NCI-H1694 (cell line): ENCODE measurements at places on chromosomes 3 and 15.

DNA sequence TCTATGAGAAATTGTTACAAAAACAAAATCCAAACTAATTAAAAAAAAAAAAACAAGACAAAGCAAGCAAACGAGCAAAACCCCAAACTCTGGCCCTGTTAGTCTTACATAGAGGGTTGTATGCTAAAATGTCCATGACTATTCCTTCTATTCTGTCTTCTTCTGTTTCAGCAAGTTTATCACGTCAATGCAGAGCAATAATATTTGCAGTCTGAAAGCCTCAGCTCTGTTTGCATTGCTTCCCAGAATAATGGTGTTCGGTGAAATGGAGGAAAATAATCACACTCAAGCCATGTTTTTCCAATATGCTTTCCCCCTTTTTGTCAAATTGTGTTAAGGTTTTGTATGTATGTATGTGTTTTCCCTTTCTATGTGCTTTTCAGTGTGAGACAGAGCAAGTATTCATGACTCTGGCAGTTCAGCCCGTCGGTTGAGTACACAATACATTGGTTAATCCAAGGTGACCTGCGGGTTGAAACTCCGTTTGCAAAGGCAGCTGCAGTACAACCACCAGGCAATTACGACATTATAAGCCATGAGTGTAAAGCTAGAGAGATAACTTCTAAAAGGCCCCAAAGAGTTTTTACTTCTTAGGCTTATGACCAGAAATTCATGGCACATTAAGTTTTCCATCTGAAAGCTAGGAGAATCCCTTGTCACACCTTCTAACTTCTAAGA is 34.9 kb upstream of the MAGI1 start:
- no peak for DNase-seq

DNA sequence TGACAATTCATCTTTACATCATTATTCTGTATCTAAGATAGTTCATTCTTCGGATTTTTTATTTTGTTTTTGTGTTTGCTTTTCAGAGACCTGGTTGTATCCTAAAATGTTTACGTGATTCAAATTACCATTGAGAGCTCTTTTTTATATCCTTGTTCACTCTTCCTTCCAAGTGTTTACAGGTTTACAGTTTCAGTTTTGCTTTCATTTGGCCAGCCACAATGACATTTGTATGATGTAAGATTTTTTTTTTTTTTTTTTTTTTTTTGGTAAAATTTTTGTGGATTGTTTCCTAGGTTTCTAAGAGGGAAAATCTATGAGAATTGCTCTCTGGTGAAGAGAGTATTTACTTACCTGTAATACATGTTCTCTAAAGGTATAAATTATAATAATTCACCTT is 55.0 kb downstream of the SETD5 start:
- no peak for DNase-seq

DNA sequence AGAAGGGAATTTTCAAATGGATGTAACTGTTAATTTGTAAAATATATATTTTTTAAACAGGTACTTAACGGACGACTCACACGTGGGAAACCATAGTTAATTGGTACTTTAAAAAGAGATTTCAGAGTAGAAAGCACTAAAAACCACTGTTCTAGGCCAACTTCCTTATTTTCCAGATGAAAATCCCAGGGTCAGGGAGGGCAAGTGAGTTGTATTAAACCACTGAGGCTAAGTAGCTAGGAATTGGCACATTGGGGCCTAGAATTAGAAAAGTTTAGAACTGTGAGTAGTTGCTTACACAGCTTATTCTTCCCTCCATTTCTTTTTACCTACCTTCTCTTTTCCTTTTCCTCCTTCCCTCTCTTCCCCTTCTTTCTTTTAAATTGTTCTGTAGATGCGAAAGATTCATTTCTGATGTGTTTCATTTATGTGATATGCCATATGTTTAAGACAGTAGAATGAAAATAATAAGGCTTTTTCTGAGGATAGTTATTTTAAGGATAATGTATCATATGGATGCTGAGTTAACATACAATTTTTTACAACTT is 4.1 kb upstream of the UTS2B start:
- DNase-seq: no peak

- no peak for DNase-seq
Measured at GRCh38 chr3:127253491-127253890, 34.4 kb downstream of the PRR20G start.

DNA sequence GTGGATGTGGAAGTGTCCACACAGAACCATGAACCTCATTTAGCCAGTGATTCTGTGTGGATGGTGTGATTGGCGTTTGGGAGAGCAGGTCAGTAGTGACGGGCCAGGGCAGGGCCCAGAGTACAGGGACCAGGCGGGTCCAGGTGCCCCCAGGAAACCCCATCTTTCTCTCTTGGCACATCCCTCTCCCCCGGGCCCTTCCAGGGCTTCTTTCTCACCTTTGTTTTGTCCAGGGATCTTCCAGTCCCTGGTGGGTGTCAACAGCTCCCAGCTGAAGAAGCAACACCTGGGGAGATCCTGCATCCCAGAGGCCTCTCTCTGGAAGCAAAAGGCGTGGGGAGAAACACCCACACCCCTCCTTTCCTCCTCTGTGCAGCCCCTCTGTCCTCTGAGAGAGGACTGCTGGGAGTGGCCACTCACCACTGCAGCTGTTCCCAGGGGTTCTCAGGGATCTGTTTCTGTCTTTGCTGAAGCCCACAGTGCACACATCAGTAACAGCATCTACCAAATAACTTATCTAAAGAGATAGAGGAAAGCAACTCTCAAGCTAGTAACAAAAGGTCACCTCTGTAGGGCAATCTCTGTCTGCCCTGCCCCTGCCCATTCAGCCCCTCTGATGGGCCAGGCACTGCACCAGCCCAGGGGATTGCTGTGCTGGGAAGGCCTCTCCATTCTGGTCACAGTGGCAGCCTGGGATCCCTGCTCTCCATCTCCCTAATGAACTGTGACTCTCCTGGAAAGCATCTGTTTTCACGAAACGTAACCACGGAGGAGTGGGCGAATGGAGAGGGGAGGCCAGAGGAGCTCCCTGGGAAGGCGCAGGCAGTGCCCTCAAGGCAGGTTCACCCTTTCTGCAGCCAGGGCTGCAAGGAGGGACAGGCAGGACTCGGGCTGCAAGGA is 98.3 kb upstream of the ALDH1A3 start:
- DNase-seq: no peak

GRCh38 chr3:12675115-12675810 is 11.3 kb upstream of the RAF1 start:
- no peak for DNase-seq

- DNase-seq: no peak
Measured at GRCh38 chr15:91219206-91219605, 119.1 kb downstream of the SV2B start.

DNA sequence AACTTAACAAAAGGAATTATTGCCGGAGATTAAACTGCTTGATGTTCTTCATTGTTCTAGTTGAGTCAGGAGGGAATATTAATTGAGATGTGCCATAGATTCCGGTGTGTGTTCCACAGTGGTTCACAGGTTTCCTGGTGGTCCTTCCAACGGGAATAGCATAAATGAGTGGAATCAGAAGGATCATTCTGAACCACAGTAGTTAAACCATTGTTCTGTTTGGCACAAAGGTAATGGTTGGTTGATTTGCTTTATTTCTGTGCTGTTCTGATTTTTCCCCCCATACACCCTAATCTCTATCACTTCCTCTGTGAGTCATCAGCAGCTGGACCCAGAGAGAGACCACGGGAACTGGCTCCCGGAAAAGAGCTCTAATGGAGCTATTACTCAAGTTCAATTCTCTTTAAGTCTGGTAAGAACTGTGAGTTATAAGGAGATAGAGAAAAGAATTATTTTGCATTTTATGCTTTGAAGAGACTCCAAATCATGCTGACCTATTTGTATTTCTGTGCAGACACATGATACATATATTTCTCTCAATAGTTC is 627.2 kb downstream of the ZIC1 start:
- no peak for DNase-seq

DNA sequence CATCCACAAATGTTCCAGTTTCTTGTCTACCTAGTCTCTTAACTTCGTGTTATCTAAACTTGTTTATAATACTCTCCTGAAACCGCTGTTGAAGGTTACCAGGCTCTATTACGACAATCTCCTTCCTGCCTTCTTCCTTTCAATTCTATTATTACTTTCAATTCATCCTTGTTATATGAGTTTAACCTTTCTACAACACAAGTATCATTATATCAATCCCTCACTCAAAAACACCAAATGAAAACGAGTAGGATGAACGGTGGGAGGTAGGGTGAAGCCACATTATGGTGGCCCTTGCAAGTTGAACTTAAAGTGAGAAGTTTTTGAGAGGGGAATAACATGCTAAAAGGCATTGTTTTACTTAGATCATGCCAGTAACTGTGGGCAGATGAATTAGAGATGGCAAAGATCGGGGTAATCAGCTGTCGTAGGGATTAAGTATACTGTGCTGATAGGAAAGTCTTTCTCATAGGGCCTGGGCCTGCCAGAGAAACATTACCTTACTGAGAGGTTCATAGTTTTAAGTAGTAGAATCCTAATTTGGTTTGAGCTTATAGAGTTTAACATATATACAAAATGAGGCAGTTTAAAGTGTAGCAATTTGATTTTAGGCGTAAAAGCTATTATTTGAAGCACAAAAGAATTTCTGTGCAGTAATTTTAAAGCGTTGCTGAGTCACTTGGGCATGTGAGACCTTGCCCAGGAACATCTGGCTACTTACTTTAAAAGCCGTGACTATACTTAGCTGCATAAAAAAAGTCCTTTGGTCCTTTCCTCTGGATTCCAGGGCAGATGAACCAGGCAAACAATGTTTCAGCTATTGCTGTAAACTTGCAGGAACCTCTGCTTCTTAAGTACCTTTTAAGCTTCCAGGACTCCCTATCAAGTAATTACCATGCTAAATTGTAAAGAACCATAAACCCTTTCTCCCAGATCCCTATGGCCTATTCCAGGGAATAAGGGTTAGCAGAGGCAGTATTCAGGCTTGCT is 3.3 kb upstream of the CEP97 start:
- no peak for DNase-seq

DNA sequence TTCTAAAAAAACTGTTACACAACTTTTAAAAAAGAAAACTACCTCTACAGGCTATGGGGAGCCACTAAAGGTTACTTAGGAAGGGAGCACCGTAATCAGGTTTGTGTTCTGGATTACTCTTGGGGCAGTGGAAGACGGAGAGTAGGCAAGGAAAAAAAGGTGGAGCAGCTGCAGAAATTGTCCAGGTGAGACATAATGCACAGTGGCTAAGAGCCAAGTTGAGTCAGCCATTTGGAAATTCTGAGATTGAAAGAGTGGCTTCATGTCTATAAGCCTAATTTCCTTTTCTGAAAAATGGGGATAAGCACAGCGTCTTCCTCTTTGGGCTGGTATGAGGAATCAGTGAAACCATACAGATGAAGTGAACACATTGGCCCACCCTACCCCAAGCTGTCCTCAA is 195.2 kb downstream of the CADPS start:
- no peak for DNase-seq

- no peak for DNase-seq
Measured at GRCh38 chr3:94612631-94613030, 549.8 kb downstream of the NSUN3 start.

DNA sequence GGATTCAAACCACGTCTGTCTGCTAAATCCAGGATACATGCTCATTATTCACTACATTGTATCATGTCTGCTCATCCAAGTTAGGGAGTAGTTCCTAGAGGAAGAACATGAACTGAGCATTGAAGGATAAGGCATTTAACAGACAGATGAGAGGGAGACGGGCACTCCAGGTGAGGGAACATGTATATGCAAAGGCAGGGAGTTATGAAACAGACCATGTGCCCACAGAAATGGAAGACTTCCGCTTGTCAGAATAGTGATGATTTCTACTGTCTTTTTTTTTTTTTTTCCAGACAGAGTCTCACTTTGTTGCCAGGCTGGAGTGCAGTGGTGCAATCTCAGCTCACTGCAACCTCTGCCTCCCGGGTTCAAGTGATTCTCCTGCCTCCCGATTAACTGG is 5.0 kb upstream of the NDUFAF1 start:
- DNase-seq: no peak

GRCh38 chr15:43889042-43889441 is 62.2 kb downstream of the WDR76 start:
- no peak for DNase-seq

DNA sequence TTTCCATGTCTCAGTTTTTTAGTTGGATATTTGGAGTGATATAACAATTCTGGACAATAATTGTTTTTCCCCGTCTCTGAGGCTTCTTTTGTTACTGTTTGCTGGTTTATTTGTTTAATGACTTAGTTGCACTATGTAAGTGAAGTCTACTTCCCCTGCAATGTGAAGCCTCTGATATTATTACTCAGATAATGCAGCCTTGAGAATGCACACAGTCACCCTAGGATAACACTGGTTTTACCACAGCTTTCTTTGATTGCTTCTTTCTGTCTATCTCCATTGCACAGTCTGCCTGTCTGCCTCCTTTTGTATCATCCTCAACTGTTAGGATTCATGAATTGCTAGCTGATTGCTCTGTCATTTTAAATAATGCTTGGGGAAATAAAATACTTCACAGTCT is 208.7 kb upstream of the ROBO1 start:
- DNase-seq: no peak

GRCh38 chr3:140850210-140850955 is 91.3 kb upstream of the SLC25A36 start:
- DNase-seq: no peak

DNA sequence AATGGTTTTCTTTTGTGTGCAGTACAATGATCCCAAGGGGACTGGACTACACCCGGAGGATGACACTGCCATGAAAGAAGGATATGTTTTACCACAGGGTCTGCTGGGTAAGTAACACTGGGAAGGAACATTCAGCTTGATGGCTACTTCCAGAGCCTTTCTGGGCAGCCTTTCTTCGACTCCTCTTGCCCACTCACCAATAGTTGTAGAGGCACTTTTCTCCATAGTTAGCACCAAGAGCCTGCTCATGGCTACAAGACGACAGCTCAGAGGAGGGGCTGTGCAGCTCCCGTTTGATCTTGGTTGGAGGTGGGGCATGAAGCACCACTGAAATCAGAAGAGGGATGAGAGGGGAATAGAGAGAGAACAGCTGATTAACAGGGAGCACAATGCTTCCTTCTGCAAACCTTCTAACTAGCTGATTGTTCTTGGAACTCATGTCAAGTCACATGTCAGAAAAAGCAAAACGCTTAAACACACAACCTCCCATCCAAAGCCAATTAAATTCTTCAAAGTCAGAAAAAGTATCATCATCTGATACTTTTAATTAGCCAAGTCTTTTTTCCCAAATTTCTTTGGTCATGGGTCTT is 27.9 kb downstream of the ETV5 start:
- no peak for DNase-seq

DNA sequence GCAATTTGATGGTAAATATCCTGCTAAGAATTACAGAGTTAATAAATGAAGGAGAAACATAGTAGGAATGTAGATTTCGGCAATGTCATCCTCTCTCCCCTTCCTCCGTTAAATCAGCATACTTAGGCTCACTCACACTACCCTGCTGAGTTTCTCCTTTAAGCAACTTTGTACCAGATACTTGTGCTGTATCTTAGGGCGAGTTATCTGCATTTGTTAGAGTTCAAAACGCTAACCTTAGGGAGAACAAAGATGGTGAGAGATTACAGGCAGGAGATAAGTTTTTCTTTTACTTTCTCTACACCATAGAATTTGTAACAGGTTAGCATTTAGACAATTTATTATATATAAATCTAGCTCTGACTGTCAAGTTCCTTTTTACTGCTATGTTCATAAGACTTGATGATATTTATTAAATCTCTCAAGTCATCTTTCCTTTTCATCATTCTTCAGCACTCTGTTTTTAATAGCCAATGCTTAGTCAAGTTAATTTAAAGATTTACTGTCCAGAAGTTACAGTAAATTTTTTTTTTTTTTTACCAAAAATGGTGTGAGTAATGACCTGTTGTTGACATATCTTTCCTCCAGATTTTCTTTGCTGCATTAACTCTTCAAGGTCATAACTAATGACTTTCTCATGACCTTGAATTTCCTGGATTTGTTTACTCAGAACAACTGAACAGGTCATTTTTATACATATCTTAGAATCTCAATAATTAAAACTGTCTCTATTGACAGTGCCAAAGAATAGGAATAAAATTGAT is 22.2 kb downstream of the SUCNR1 start:
- no peak for DNase-seq
